ENCODE measurements at places on chromosomes 1 and 21.
A peak's percentile ranks its signal among the peaks of the same experiment; 100 is the strongest.

- DNase-seq = no peak
- peaks cover 85% of the 10 kb centered on the region for H3K36me3 ChIP-seq
- H3K27me3 ChIP-seq = no peaks in the 10 kb centered on the region
- no peak overlapping the region for H3K4me3 ChIP-seq
- peak overlapping the region; percentile 24 for H3K27ac ChIP-seq
- peaks cover 64% of the 10 kb centered on the region for H3K4me1 ChIP-seq
Observed at GRCh38 chr1:112672009-112672408, 2.5 kb upstream of the MOV10 start.

- no peak for DNase-seq
- H3K27me3 ChIP-seq = no peaks in the 10 kb centered on the region
- H3K4me1 ChIP-seq = peaks cover 27% of the 10 kb centered on the region
- no peak overlapping the region for H3K4me3 ChIP-seq
Observed at GRCh38 chr21:43771199-43771675, 4.9 kb downstream of the CSTB start.

DNA sequence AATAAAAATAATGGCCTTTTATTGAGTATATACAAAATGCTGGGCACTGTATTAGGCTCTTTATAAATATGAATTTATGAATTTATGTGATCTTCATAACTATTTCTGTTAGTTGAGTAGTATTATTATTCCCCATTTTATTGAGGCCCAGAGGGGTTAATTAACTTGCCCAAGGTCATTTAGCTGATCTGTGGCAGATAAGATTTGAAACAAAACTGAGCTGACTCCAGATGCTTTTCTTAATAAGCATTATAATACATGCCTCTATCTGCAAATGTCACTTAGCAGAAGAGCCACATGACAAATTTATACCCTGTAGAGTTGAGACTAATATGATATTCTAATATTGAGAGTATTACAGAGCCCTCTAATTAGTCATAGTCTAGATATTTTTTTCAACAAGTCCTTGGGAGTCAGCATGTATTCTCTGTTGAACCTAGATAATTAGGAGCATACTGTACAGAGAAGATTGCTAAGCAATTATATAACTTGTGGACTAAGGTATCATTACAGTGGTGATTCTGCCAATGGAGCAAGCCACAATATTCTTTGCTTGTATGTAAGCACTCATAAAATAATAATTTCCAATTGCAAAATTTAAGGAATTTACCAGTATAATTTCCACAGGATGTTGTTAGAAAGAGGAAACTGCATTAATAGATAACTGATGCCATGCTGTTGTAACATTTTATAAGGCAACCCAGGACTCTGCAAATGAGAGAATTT, 112.0 kb downstream of the LRRC40 start:
- no peak overlapping the region for H3K27ac ChIP-seq
- no peaks in the 10 kb centered on the region for H3K4me1 ChIP-seq
- no peak overlapping the region for H3K4me3 ChIP-seq
- DNase-seq = no peak
- H3K36me3 ChIP-seq = no peaks in the 10 kb centered on the region

DNA sequence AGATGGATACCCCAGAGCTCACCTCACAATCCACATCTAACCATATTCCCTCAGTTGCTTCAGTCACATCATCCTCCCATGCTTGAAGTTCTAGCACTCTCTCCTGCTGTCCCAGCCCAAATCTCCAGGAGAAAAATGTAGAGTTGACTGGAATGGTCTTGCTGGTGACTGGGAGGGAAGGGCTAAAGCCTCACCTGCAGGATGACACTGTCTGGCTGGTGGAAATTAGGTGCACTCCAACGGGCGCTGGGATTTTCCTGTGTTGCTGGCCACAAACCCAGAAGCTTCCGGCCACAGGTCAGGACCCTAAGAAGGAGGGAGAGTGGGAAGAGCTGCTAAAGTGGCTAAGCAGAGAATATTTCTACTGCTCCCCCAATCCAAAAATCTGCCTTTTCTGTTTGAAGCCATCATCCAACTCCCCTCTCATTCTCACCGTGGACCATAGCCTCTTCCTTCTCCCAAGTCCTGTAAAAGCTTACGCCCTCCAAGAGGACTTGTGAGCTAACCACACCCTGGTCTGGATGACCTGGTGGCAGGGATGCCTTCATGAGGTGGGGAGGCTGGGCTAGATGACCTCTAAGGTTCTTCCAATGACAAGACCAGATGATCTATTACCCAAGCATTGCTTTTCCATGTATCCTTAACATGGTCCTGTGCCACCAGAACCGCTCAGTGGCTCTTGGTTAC, 37.5 kb upstream of the PPP1R15B start:
- H3K36me3 ChIP-seq = peaks cover 60% of the 10 kb centered on the region
- no peak for DNase-seq
- peak overlapping the region; percentile 60 for H3K27ac ChIP-seq
- H3K27me3 ChIP-seq = no peaks in the 10 kb centered on the region

DNA sequence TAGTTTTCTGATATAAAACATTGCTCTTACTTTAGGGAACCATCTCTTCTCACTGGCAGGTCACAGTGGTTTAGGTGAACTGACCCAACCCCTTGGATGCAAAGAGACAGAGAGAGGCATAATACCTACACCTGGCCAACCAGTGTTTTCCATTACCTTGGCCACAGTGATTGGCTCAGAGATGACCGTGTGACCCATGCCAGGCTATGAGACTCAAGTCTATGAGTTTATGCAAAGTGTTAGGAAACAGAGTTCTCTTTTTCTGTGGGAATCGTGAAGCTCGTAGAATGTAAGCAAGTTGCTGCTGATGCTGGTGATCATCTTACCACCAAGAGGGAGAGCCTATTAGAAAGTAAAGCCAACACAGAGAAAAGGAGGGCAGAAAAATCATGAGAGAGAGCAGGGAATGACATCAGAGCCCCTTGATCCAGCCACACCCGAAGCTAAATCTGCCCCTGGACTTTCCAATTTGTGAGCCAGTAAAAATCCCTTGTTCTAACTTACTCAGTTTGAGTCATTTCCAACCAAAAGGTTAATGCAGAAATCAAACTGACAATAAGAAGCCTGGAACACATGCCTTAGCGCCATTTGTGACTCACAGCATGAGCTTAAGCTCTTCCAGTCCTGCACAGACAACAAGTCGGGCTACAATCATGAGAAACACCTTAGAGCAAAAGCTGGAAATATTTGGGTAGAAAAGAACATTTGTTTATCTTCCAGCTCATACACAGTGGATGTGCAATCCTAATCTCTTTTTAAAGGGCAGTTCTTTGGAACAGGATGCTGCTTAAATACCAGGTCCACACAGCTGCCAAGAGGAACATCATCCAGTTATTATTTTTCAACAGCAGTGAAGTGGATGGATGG, 81.3 kb upstream of the KAZN start:
- H3K27me3 ChIP-seq = peaks cover 23% of the 10 kb centered on the region
- no peak overlapping the region for H3K4me3 ChIP-seq
- no peaks in the 10 kb centered on the region for H3K36me3 ChIP-seq
- no peak overlapping the region for H3K27ac ChIP-seq
- no peak for DNase-seq
- H3K4me1 ChIP-seq = no peaks in the 10 kb centered on the region

- H3K4me1 ChIP-seq = peaks cover 93% of the 10 kb centered on the region
- H3K27me3 ChIP-seq = no peaks in the 10 kb centered on the region
- peak; percentile 66 for DNase-seq
- no peaks in the 10 kb centered on the region for H3K36me3 ChIP-seq
- peak overlapping the region; percentile 55 for H3K4me3 ChIP-seq
- peak overlapping the region; percentile 92 for H3K27ac ChIP-seq
Observed at GRCh38 chr1:111219557-111220286, 7.8 kb upstream of the CHI3L2 start.

DNA sequence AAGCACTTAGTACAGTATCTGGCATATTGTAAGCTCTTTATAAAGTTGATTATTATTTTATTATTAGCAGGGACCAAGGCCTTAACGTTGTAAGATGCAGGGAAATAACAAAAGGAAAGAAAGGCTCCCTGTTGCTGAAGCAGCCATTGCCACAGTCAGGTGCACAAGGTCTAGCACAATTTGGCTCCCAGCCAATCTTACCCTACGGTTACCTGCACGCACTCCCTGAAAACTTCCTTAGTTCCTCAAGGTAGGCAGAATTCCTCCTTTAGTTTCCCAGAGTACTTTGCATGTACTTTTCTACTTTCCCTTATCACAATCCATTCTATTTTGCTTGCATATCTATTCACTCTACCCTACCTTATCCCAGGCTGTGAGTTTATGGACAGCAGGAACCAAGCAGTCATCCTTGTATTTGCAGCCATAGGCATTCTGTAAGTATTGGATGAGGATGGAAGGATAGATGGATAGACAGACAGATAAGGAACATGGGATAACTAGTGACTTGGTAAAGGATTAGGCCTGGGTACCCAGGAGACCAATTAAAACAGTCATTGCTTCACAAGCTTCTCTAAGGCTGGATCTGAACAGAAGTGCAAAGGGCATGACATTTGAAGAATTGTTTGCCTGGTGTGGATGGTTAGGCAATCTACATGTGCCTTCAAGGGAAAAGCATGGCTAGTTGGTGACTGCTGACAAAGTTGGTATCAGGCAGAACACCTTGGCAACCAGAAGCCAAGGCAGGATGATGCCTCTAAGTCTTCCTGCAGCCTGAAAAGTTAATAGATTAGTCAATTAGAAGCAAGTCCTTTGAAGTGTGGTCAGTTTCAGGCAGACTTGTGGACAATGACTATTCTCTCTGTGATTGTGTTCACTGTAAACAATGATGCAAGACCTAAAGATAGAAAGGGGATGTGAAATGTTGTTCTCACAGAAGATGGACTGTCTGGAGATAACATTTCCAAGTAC, 20.8 kb upstream of the JAK1 start:
- H3K36me3 ChIP-seq = no peaks in the 10 kb centered on the region
- H3K27ac ChIP-seq = no peak overlapping the region
- no peak overlapping the region for H3K4me3 ChIP-seq

GRCh38 chr1:227799756-227800155, 15.7 kb upstream of the PRSS38 start:
- no peaks in the 10 kb centered on the region for H3K4me1 ChIP-seq
- no peak overlapping the region for H3K4me3 ChIP-seq
- H3K27ac ChIP-seq = no peak overlapping the region
- peaks cover 6% of the 10 kb centered on the region for H3K27me3 ChIP-seq
- DNase-seq = no peak

DNA sequence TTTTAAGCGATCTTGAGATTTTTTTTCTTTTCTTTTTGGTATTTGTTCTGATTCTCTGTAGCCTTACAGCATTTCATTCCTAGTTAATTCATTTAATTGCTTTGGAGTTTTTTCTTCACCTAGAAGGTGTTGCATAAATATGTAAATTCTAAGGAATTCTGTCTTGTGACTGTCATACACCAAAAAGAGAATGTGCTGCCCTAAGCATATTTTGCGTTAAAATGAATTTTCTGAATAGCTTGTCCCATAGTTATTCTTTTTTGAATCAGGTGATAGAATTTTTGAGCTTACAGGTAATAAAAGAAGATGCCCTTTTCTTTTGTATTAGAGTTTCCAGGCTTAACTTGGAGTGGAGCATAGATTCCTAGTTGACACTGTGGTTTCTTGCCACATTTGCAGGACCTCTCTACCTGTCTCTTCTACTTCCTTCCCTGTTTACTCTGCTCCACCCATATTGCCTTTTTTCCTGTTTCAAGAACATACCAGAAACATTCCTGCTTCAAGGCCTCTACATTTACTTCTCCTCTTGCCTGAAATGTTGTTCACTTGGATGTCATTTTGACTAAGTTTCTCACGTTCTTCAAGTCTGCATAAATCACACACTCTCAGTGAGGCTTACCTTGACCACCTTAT, 53.2 kb downstream of the KIF1B start:
- H3K4me1 ChIP-seq = no peaks in the 10 kb centered on the region
- DNase-seq = no peak
- no peak overlapping the region for H3K4me3 ChIP-seq
- no peaks in the 10 kb centered on the region for H3K27me3 ChIP-seq
- H3K36me3 ChIP-seq = peaks cover 37% of the 10 kb centered on the region

- H3K4me3 ChIP-seq = no peak overlapping the region
- DNase-seq = peak; percentile 65
- H3K36me3 ChIP-seq = peaks cover 67% of the 10 kb centered on the region
- peaks cover 52% of the 10 kb centered on the region for H3K4me1 ChIP-seq
Observed at GRCh38 chr1:18907021-18907916, 4.9 kb upstream of the ALDH4A1 start.

- no peaks in the 10 kb centered on the region for H3K36me3 ChIP-seq
- peaks cover 9% of the 10 kb centered on the region for H3K4me1 ChIP-seq
- no peak overlapping the region for H3K4me3 ChIP-seq
- H3K27ac ChIP-seq = no peak overlapping the region
- no peak for DNase-seq
Observed at GRCh38 chr1:24277420-24278169, 41.6 kb upstream of the GRHL3 start.

DNA sequence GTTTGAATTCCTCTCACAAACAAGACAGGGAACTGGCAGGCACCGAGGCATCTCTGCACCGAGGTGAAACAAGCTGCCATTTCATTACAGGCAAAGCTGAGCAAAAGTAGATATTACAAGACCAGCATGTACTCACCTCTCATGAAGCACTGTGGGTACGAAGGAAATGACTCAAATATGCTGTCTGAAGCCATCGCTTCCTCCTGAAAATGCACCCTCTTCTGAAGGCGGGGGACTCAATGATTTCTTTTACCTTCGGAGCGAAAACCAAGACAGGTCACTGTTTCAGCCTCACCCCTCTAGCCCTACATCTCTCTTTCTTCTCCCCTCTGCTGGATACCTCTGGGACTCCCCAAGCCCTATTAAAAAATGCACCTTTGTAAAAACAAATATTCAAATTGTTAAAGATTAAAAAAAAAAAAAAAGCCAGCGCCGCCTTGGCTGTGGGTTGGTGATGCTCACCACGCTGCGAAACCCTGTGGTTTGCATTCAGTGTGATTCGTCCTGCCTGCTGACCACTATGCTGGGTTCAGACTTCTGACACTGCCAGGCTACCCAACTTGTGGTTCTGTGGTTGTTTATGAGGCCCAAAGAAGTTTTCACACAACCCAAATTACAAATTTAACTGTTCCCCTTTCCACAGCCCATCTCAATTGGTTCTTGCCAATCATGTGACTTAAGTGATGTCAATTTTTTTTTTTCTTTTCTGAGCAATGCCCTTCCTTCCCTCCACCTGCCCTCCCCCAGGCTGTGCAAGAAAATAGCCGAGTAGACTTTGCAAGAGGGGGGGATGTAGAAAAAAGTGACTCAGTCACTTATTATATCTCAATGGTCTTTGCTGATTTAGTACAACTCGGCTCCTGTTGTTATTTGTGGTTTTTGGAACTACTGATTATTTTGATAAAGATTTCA, at the start of gene RUNX1:
Gene RUNX1 (minus strand): TSS at position 597 of the 912 bp plus-strand sequence.
- peaks cover 25% of the 10 kb centered on the region for H3K36me3 ChIP-seq
- H3K4me1 ChIP-seq = peaks cover 93% of the 10 kb centered on the region
- peak; percentile 79 for DNase-seq
- peak within 1 kb of the TSS; percentile 98 for H3K27ac ChIP-seq
- no peaks in the 10 kb centered on the region for H3K27me3 ChIP-seq

- no peak overlapping the region for H3K27ac ChIP-seq
- no peak for DNase-seq
- no peak overlapping the region for H3K4me3 ChIP-seq
Observed at GRCh38 chr1:39613250-39613649, 26.2 kb downstream of the HEYL start.

GRCh38 chr1:171226747-171227370, 21.4 kb upstream of the FMO1 start:
- H3K27me3 ChIP-seq = peaks cover 13% of the 10 kb centered on the region
- H3K27ac ChIP-seq = no peak overlapping the region

- H3K27me3 ChIP-seq = no peaks in the 10 kb centered on the region
- no peak overlapping the region for H3K4me3 ChIP-seq
- H3K4me1 ChIP-seq = no peaks in the 10 kb centered on the region
- no peaks in the 10 kb centered on the region for H3K36me3 ChIP-seq
- no peak for DNase-seq
- H3K27ac ChIP-seq = no peak overlapping the region
Observed at GRCh38 chr1:81298266-81298665, 502.5 kb upstream of the ADGRL2 start.

- H3K4me3 ChIP-seq = peak overlapping the region; percentile 93
- no peaks in the 10 kb centered on the region for H3K27me3 ChIP-seq
- H3K4me1 ChIP-seq = peaks cover 60% of the 10 kb centered on the region
- H3K36me3 ChIP-seq = peaks cover 58% of the 10 kb centered on the region
Observed at GRCh38 chr1:226736908-226737818, 1.9 kb downstream of the ITPKB start.
